ENCODE measurements at places on chromosomes 2 and 18. TPM values are rescaled to one million over a fixed set of nuclear protein-coding genes. Genes with fewer than 3 reads are reported as not detected.
A peak's percentile ranks its signal among the peaks of the same experiment; 100 is the strongest.

CCL20 gene
- polyA plus RNA-seq: not detected

ARHGAP25 gene
- 7.7 TPM for polyA plus RNA-seq

RELCH gene
- polyA plus RNA-seq: 4.3 TPM

TCF23 gene
- polyA plus RNA-seq: not detected

LHCGR gene
- polyA plus RNA-seq: not detected

POTEC gene
- 0.01 TPM for polyA plus RNA-seq

MC5R gene
- polyA plus RNA-seq: not detected

CLHC1 gene
- 12.9 TPM for polyA plus RNA-seq

LYPD1 gene
- polyA plus RNA-seq: not detected

ST6GAL2 gene
- not detected for polyA plus RNA-seq

METTL5 gene
- polyA plus RNA-seq: 229 TPM

ALK gene
- polyA plus RNA-seq: not detected

AGXT gene
- polyA plus RNA-seq: not detected

CXCR4 gene
- 0.07 TPM for polyA plus RNA-seq

ATP6V1C2 gene
- 0.13 TPM for polyA plus RNA-seq

PTH2R gene
- 4.2 TPM for polyA plus RNA-seq

- DNase-seq: no peak
Measured at GRCh38 chr2:108923736-108924579, 65.1 kb downstream of the EDAR start.

- no peak for DNase-seq
Measured at GRCh38 chr2:128809880-128810279, 491.2 kb upstream of the HS6ST1 start.

- DNase-seq: no peak
Measured at GRCh38 chr2:19648583-19648982, 253.2 kb downstream of the TTC32 start.

GRCh38 chr2:28406-28975 lies 17.8 kb downstream of the FAM110C start:
- DNase-seq: no peak

DNA sequence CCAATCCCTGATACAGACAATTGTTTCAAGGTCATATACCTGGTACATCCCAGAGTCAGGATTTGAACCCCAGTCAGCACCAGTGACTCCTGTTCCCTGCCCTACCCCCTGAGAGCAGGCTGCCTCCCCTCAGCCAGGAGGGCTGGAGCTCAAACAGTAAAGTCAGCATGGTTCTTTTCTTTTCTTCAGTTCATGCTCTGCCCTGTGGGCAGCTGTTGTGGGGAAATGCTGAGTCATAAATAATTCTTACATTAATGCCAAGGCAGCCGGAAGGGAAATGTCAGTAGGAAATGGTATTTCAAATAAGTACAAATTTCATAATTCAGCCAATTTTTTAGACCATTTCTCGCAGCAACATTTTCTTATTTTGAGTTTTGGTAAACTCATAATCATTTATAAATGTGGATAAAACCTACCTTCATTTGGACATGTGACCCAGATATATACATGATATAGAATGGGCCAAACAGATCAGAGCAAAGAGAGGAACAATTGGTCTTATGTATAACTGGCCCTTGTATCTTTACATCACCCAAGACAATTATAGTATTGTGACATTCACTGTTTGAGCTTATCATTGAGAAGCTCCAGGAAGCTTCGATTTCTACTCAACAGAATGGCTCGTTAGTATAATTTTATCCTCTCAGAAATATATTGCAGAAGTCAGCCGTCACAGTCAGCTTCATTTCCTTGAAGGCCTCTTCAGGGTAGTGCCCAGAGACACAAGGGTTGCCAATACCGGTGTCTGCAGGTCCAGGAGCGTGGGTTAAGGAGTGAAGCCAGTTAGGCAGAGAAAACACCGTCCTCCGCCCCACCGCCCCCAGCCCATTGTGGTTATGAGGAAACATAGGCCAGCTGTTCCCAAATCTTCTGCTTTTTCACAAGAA lies 28.0 kb upstream of the SCYGR1 start:
- no peak for DNase-seq

- DNase-seq: no peak
Measured at GRCh38 chr2:126664639-126665038, 8.7 kb downstream of the GYPC start.

DNA sequence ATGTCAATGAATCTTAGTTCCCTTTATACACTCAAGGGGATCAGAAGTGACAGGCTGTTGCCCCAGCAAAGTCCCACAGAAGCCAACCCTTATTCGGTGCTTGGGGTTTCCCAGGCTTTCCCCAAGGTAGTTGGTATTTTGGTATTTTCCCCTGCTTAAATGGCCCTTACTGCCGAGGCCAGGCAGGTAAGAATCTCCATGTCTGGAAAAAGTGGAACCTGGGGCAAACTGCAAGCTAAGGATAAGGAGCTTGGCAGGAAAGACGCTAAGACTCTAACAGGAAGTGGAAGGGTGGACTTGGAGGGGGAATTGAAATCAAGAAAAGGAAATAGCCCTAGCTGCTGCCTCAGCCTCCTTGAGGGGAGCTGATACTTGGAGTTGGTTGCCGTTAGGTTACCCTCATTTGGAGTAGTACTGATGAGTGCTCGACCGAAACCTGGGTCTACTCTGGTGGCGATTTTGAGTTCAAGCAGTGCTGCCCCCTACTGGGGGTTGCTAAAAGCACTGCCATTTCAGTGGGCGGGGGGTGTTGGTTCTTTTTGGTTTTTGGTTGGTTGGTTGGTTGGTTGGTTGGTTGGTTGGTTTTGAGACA lies 3.3 kb upstream of the GPBAR1 start:
- DNase-seq: peak; percentile 71

GRCh38 chr2:197007716-197008628 lies 81.5 kb upstream of the PGAP1 start:
- no peak for DNase-seq

GRCh38 chr2:24734741-24735140 lies 58.5 kb downstream of the PTRHD1 start:
- no peak for DNase-seq

GRCh38 chr18:54267701-54268100 lies 1.6 kb upstream of the POLI start:
- no peak for DNase-seq

DNA sequence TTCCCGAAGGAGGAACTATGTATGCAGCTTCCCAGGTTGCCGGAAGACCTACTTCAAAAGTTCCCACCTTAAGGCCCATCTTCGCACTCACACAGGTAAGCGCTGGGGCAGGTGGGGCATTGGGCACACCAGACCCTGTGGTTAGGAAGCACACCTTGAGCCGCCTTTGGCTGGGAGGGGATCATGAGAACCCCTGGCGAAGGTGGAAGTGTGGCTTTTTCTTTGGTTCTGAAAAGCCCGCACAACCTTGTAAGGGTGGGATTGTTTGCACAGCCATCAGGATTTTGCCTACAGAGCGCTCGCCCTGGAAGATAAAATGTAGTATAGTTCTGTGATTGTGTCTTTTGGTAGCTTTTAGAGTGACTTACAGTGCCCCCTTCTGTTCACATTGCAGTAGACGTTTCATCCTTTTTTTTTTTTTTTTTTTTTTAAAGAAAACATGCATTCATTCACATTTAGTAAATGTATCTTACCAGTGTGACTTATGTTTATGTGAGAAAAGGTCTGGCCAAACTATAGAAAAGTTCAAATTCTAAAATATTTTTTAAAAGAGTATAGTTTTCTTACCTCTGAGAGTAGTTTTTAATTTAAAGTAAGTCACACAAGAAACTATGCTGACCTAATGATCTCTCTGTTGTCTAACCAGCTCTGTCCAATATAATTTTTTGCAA lies 5.3 kb downstream of the KLF11 start:
- peak; percentile 59 for DNase-seq

DNA sequence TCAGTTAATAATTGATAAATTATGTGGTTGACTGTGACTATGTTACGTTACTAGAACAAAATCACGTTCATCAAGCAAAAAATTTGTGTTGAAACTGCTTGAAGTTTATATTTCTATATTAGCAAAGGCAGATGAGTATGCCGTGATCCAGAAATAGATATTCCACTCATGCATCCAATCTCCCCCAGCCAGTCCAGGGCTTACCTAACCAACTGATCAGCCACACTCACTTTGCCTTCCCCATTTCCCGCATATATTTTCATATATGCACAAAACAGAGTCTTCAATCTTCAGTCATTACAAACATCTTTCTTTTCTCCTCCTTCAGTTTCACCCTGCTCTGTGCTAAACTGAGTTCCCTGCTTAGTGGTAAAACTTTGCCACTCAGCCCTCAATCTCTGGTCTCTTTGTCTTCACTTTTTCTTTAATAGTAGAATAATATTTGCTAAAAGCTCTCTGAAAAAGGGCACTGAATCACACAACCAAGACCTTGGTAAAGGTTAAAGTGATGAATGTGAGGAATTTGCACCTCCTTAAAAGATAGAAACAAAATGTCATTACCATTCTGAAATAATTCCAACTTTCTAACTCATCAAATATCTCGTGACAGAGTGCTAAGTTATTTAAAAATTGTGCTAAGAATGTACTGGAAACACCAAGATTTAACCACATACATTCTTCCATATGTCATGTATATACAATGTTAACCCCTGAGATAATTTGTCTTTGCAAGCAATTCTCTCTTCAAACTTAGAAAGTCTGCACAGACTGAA lies 893.2 kb upstream of the CRIM1 start:
- no peak for DNase-seq

- DNase-seq: no peak
Measured at GRCh38 chr2:23491591-23492336, 106.8 kb downstream of the KLHL29 start.

GRCh38 chr2:70397186-70397585 lies 95.3 kb upstream of the FAM136A start:
- DNase-seq: no peak

GRCh38 chr2:33212151-33212550 lies 264.3 kb upstream of the RASGRP3 start:
- no peak for DNase-seq

DNA sequence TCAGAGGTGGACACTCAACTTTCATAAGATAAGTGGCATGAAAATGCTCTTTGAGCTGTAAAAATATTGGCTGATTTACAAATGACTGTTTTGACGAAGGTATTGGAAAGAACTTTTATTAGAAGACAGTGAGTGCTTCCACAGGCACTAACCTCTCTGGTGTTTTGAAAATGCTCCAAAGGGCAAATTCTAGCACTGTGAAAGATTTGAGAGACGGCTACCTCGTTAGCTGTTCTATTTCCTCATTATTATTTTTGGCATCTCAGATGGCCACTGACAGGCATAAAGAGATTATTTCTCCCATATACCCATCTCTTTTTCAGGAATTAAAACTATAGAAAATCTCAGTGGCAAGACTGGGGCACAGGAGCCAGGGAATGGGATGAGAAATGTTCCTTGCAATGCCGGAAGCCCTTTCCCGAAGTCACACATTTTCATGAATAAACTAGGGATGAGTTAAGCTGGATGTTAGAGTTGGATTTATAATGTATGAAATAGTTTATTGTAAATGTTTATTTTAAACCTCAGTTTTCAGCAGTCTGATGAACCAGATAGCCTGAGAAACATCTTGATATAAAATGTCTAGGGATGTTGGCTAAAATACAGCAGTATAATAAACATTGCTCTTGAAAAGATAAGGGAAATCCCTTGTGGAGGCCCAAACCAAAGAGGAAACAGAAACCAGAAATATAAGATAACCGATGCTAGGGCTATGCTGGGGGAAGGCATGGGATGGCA lies 175.7 kb downstream of the ASB1 start:
- DNase-seq: no peak

- no peak for DNase-seq
Measured at GRCh38 chr2:159052157-159052601, 83.7 kb downstream of the TANC1 start.

- no peak for DNase-seq
Measured at GRCh38 chr18:42509750-42510415, 554.8 kb downstream of the PIK3C3 start.

All from K562 (cell line).